H7 (cell line): ENCODE measurements at places on chromosomes 3 and 15.

GRCh38 chr3:25002052-25002451, 426.0 kb upstream of the RARB start:
- DNase-seq, result no peak

- DNase-seq, result no peak
These were observed 61.8 kb downstream of the MYH15 start for GRCh38 chr3:108448593-108448992.

DNA sequence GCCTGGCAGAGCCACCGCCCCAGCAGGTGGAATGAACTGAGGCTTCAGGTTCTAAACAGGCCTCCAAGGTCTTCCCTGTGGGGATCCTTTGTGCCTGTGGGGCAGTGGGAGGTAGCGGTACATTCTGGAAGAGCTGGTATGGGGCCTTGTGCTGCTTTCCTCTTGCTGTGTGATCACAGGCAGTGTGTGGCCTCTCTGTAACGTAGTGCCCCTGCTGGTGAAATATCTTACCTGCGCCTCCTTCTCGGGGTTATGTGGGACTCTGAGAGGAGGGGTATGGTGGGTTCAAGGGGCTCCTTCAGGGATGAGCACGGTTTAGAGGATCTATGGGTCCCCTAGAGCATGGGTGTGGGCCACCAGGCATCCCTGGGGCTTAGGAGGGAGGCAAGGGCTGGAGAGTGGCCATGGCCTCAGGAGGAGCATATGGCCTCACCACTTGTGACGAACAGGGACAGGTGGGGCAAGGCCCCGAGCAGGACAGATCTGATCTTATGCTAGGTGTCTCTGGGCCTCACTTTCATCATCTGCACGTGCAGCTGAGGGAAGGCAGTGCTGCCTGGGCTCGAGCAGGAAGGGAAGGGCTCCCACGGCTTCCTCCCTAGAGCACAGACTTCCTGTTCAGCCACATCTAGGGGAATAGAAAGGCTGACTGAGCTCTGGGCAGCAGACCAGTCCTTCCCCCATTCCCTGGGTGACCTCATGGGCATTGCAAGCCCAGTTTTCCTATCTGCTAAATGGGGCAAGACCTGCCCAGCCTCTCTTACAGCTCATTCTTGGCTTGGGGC, 1.9 kb upstream of the ALS2CL start:
- peak; percentile 88 for DNase-seq

- DNase-seq, result no peak
These were observed 16.8 kb downstream of the PHC3 start for GRCh38 chr3:170164717-170165116.

DNA sequence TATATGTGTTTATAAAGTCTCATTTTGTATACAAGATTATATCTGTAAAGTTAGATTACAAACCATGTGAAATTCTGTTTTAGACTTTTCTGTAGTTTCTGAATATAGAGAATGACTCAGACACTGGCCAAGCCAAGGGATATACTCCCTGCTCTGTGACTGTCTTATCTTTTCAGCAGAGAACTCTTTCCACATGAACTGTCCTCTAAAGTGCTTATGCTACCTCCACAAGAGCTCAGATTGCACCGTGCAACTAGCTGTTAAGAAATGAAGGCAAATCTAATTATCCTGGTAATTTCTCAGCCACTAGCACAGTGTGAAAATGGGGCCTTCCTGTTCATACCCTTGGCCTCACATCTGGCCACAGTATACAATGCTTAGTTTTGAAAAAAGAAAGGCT, 44.3 kb upstream of the CPNE4 start:
- DNase-seq, result no peak

GRCh38 chr3:14766428-14767244, 52.1 kb upstream of the FGD5 start:
- DNase-seq, result peak; percentile 35

DNA sequence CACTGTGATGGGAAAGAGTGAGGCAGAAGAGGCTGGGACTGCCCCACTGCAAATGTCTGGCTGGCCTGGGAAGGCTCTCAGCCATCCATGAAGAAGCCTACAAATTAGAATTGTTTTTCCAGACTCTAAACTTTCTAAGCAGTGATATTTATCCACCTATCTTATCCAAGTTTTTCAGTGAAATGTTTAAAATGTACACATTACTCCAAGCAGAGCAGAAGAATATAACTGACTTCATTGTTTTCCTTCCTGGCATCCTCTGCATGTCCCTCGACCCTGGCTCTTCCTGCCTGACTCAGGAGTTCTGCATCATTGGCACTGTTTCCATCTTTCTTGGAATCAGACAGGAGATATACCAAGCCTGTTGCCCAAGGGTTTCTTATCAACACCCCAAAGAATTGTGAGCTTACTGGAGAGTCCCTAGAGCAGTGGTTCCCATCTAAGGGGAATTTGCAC, 401.5 kb upstream of the PROK2 start:
- DNase-seq, result no peak
